ENCODE measurements at places on chromosomes 12 and 14. TPM values are rescaled to one million over a fixed set of nuclear protein-coding genes. Genes with fewer than 3 reads are reported as not detected.

Gene CLEC2A
- not detected for total RNA-seq

Gene KCNK13
- not detected for total RNA-seq

Gene TGM1
- 0.36 TPM for total RNA-seq

Gene SLC6A15
- under 0.01 TPM for total RNA-seq

Gene SLC25A21
- 0.29 TPM for total RNA-seq

Gene FOXA1
- 0.36 TPM for total RNA-seq

Gene SYNDIG1L
- total RNA-seq = not detected

Gene CKAP4
- total RNA-seq = 184 TPM

Gene ZNF664
- 95.2 TPM for total RNA-seq

Gene GLI1
- total RNA-seq = 0.29 TPM

Gene IL31
- total RNA-seq = not detected

Gene TMEM30B
- 1.1 TPM for total RNA-seq

Gene RPL10L
- not detected for total RNA-seq

Gene NRXN3
- total RNA-seq = 1.8 TPM

Gene ANKRD33
- not detected for total RNA-seq

Gene DNAJC22
- 0.29 TPM for total RNA-seq

Gene MANSC1
- total RNA-seq = 4.7 TPM

Gene TOMM20L
- not detected for total RNA-seq

Gene GPX2
- total RNA-seq = not detected

Gene CD163L1
- total RNA-seq = under 0.01 TPM

Gene BEGAIN
- total RNA-seq = not detected

Gene P2RX7
- total RNA-seq = 4.0 TPM

Gene JAG2
- total RNA-seq = 3.3 TPM

Gene FAM90A1
- not detected for total RNA-seq

Gene REM2
- 0.29 TPM for total RNA-seq

Gene TCL1B
- total RNA-seq = not detected

Gene DDHD1
- 38.0 TPM for total RNA-seq

Gene OLR1
- total RNA-seq = under 0.01 TPM

Gene AMHR2
- not detected for total RNA-seq

Gene HNRNPC
- total RNA-seq = 402 TPM

Gene RIPK3
- 11.9 TPM for total RNA-seq

Gene PELI2
- total RNA-seq = 14.1 TPM

Gene PIWIL1
- total RNA-seq = not detected

Gene COX8C
- total RNA-seq = not detected
